WTC11 (cell line): ENCODE measurements at places on chromosomes 2 and 18. TPM values are rescaled to one million over a fixed set of nuclear protein-coding genes. Genes with fewer than 3 reads are reported as not detected.

DNA sequence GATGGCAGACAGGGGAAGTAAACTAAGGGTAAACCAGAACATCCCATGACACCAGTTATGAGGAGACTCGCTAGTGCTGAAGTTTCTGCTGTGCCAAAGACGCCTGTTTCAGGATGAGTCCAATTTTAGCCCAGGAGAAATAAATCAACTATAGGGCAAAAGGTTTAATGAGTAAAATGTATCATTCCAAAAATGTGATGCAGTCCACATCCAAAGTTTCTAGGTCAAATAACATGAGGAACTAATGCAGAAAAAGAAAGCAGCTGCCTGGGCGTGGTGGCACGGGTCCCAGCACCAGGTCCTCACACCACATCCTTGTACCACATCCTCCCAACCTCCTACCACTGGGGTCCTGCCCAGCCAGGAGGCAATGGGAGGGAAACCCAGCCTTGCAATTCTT, 126.9 kb upstream of the CTAGE1 start:
- no peak overlapping the region for H3K27ac ChIP-seq
- H3K36me3 ChIP-seq: no peaks in the 10 kb centered on the region
- H3K4me1 ChIP-seq: peaks cover 19% of the 10 kb centered on the region

- no peak for DNase-seq
- peaks cover 10% of the 10 kb centered on the region for H3K4me1 ChIP-seq
- no peaks in the 10 kb centered on the region; the same call in 1 of the 2 replicates for H3K36me3 ChIP-seq
- H3K27me3 ChIP-seq: no peaks in the 10 kb centered on the region
- no peak overlapping the region for H3K27ac ChIP-seq
- no peak overlapping the region for H3K4me3 ChIP-seq
Observed at GRCh38 chr2:224187220-224187619, 148.1 kb upstream of the SERPINE2 start.

GRCh38 chr18:69659142-69659651, 258.5 kb downstream of the DOK6 start:
- no peaks in the 10 kb centered on the region for H3K27me3 ChIP-seq
- DNase-seq: no peak
- H3K4me3 ChIP-seq: no peak overlapping the region

GRCh38 chr2:157853211-157853610, 22.9 kb downstream of the ACVR1 start:
- 0 out of 2 replicates have a peak, but pooled peaks cover 2% of the 10 kb centered on the region for H3K36me3 ChIP-seq
- no peaks in the 10 kb centered on the region for H3K27me3 ChIP-seq
- no peak for DNase-seq

DNA sequence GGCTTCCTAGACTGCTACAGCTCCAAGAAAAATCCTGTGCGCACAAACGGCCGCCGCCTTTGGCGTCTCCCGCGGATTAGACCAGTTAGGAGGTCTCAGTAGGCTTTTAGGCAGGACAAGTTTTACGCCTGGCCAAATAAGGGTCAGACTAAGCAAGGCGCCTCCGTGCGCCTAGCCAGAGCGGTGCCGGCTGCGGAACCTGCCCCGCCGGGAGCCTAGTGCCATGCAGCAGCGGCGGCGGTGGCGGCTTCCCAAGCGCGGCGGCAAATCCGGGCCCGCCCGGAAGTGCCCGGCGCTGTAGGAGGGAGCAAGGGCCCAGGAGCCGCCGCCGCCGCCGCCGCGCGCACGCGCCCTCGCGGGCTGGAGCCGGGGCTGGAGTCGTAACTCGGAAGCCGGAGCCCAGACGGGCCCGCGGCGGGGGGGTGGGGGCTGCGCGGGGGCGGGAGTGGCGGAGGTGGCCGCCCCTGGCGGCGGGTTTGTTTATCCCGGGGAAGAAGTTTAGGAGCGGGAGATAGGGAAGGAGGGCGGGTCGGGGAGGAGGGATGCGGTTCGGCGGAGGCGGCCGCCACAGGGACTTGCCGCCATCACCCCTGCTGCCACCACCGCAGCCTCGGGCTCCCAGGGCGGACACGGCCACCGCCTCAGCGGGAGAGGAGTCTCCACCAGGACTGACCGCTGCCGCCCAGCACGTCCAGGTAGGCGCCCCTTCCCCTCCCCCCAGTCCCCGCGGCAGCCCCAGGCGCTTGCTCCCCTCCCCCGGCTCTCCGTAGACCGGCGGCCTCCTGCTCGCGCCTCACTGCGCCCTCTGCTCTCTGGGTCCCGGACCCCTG, at the start of gene SPOPL:
TSS of gene SPOPL (plus strand) at position 346 of the 830 bp plus-strand sequence. CDS start 48,447 bp downstream, outside the sequence.
- peaks cover 39% of the 10 kb centered on the region for H3K4me1 ChIP-seq
- no peaks in the 10 kb centered on the region for H3K27me3 ChIP-seq
- DNase-seq: peak; percentile 92
- peak within 1 kb of the TSS; percentile 95 for H3K27ac ChIP-seq
- H3K4me3 ChIP-seq: peak within 1 kb of the TSS; percentile 95
- H3K36me3 ChIP-seq: no peaks in the 10 kb centered on the region

HOXD12 gene
- total RNA-seq: 0.17 TPM in 1 of 3 replicates, not detected in the others

SP140L gene
- 2.7 to 3.8 TPM (median 3.2 TPM) in 3 replicates for total RNA-seq
